T-helper 2 cell (primary cell): ENCODE measurements at places on chromosomes 3 and 15.

DNA sequence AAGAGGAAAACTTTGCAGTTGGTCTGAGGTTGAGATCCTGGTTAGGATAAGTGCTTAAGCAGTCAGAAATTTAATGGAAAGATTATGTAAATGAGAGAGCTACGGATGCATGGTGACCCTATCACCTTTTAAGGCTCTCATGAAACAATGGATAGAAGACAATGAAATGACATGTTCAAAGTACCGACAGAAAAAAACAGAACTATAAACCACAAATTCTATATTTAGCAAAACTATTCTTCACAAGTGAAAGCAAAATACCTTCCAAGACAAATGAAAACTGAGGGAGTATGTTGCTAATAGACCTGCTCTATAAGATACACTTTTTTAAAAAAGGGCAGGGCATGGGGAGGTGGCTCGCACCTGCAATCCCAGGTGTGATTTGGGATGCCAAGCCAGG lies 32.2 kb downstream of the DNAAF4 start:
- no peak for DNase-seq

- no peak for DNase-seq
Observed at GRCh38 chr15:48644827-48645557, 517 bp downstream of the FBN1 start.

DNA sequence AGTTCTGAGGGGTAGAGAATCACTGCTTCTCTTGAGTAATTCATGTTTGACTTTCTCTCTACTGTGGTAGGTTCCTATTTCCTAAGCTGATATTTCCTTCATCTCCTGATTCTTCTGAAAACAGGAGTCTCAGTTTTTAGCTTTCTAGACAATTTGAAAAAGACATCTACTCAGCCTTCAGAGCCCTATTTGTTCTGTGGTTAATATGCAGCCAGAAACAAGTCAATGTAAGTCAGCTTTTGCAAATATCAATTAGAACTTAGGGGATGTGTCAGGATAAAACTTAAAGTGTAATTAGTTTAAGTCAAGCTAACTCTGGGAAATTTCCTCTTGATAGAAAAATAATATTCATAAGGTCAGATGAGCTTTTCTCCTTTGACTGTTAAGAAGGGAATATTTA lies 21.7 kb upstream of the HACD2 start:
- no peak for DNase-seq

GRCh38 chr3:179546814-179547241 lies 15.9 kb upstream of the ACTL6A start:
- no peak for DNase-seq

- no peak for DNase-seq
Observed at GRCh38 chr3:74845081-74845480, 230.6 kb upstream of the CNTN3 start.

DNA sequence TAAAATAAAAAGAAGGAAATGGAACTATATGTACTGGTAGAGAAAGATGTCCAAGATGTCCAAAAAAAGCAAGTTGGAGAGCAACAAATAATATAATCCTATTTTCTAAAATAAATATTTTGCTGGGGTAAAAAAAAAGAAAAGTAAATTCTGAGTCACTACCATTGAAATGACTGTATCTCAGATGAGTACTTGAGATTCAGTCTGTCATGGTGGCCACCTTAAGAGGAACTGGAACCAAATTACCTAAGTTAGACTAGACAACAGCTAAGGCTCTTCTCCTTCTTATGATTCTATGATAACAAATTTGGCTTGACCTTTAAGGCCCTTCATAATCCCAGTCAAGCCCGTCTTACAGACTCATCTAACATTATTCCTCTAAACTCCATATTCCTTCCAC lies 270.6 kb upstream of the HES1 start:
- DNase-seq = peak; percentile 11
